Left hindlimb (tissue), 1 donor: ENCODE measurements at places on chromosomes 5 and 9.

- no peak for DNase-seq
These were observed 10.8 kb upstream of the NUDT12 start for GRCh38 chr5:103573411-103573810.

GRCh38 chr5:142871363-142872193, 101.4 kb downstream of the ARHGAP26 start:
- no peak for DNase-seq

DNA sequence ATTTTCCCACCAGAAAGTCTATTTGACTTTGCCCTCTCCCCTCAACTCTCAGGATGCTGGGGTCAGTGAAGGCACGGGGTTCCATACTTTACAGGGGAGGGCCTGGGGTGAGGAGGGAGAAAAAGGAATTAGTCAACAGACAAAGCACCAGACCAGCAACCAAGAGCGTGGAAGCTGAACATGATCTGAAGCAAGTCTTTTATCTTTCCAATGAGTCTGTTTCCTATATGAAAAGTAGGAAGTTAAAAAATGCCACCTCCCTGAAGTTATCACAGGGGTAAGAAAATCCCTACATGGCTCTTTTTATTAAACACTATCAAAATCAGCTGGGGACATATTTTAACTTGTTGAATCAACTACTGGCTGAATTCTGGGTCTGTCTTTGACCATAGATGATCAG, 337.0 kb downstream of the TRPM3 start:
- no peak for DNase-seq

DNA sequence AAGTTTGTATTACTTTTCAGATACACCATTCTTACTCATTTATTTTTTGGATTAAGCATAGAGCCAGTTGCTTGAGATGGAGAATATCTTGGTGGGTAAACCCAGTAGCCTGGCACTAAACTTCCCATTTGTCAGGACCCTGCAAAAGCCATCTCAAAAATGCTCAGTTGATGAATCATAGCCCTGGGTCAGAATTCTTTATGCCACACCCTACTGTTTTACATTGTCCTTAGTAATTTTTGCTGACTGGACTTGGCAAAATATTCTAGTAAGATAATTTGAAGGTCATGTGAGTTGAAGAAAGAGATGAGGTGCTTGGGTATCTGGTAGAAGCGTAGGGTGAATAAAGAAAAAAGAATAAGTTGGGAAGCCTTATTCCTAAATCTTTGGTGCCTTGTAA, 50.7 kb downstream of the C7 start:
- no peak for DNase-seq

- no peak for DNase-seq
These were observed 24.0 kb downstream of the TMEM161B start for GRCh38 chr5:88244686-88245085.

DNA sequence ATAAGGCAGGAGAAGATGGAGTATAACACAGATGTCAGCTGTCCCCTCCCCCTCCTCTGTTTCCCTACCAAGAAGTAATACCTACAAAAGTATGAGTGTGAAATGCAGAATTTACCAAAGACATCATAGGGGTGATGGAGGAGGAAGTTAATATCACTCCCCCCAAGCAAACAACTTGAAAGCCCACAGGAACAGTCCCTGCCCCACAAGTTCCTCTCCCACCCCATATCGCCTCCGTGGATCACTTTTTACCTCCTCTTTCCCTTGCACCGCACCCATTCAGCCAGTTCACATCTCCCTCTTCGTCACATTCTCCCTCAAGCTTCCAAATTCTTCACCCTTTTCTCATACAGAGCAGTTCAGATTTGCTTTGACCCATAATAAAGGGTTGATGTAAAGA, 7.0 kb upstream of the SIL1 start:
- no peak for DNase-seq

GRCh38 chr5:84411832-84412605, 27.3 kb upstream of the EDIL3 start:
- no peak for DNase-seq
